ENCODE measurements at places on chromosomes 2 and 18.
A peak's percentile ranks its signal among the peaks of the same experiment; 100 is the strongest.

GRCh38 chr2:227877421-227878310 lies 6.2 kb downstream of the DAW1 start:
- DNase-seq: no peak

DNA sequence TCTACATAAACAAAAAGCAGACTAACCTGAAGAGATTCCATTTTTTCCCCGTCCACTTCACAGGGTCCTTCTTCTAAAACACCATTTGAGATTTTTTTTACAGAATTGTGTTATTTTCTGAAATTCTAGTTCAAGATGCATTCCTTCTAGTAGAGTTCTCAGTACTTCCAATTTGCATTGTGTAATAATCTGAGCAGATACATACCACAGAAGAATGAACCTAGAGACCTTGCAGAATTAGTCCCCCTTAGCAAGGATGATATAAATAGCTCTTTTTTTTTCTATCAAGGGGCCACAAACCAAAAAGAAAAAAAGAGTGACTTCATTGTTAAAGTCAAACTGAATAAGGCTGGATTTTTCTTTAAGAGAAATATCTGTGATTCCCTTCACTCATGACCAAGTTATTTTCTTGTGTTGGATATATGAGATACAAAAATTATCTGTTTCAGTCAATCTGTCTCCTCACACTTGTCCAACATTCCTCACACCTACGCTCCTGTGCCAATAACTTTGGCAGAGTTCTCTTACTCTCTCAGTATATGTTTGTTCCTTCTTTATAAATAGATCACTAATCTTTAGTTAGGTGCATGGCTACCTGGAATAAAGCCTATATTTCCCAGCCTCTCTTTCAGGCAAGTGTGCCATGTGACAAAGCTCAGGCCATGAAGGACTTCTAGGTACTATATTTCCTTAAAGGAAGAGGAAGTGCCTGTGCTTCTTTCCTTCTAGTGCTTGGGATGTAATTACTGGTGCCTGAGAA lies 183.5 kb downstream of the ZNF385B start:
- DNase-seq: no peak

- no peak for DNase-seq
Measured at GRCh38 chr2:46615986-46616485, 136.7 kb downstream of the TMEM247 start.

DNA sequence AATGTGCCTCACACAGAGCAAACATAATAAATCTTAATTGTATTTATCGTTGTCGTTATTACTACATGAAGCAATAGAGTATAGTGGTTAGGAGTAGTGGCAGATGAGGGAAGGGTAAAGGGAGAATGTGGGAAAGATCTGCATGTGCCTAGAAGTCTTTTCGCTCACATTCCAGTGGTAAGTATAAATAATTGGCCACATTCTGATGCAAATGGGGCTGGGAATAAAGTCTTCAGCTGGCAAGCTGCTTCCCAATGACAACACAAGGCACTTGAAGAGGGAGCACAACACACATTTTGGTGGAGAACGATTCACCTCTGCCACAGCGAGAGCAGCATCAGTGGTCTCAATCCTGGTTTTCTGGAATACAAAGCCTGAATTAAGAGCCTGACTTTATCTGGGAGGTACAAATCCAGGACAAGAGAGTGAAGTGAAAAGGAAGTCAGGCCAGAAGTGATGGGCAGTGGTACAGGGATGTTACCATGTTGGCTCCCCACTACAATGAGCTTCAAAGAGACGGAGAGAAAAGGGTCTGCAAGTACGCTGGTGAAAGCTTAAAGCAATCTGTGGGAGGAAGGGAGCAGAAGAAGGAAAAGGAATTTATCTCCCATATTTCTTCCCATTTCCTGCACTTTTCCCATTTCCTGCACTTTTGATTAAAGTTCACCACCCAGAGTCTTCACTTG lies 112.3 kb downstream of the ARHGAP15 start:
- peak; percentile 15 for DNase-seq

- DNase-seq: no peak
Measured at GRCh38 chr2:23411752-23412431, 26.9 kb downstream of the KLHL29 start.

- DNase-seq: no peak
Measured at GRCh38 chr2:240289701-240290431, 145.6 kb upstream of the GPC1 start.

DNA sequence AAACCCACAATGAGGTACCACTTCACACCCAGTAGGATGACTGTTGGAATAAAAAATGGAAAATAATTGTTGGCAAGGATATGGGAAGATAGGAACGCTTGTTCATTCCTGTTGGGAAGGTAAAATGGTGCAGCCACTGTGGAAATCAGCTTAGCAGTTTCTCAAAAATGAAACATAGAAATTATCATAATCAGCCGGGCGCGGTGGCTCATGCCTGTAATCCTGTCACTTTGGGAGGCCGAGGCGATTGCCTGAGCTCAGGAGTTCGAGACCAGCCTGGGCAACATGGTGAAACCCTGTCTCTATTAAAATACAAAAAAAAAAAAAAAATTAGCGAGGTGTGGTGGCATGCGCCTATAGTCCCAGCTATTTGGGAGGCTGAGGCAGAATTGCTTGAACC lies 23.4 kb downstream of the AMER3 start:
- no peak for DNase-seq

DNA sequence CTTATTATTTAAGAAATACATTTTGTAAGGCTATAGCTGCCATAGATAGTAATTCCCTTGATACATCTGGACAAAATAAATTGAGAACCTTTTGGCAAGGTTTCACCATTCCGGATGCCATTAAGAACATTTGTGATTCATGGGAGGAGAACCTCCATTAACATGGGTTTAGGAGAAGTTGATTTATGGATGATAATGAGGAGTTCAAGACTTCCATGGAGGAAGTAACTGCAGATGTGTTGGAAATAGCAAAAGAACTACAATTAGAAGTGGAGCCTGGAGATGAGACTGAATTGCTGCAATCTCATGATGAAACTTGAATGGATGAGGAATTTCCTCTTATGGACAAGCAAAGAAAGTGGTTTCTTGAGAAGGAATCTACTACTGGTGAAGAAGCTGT lies 17.3 kb downstream of the PHLPP1 start:
- no peak for DNase-seq

DNA sequence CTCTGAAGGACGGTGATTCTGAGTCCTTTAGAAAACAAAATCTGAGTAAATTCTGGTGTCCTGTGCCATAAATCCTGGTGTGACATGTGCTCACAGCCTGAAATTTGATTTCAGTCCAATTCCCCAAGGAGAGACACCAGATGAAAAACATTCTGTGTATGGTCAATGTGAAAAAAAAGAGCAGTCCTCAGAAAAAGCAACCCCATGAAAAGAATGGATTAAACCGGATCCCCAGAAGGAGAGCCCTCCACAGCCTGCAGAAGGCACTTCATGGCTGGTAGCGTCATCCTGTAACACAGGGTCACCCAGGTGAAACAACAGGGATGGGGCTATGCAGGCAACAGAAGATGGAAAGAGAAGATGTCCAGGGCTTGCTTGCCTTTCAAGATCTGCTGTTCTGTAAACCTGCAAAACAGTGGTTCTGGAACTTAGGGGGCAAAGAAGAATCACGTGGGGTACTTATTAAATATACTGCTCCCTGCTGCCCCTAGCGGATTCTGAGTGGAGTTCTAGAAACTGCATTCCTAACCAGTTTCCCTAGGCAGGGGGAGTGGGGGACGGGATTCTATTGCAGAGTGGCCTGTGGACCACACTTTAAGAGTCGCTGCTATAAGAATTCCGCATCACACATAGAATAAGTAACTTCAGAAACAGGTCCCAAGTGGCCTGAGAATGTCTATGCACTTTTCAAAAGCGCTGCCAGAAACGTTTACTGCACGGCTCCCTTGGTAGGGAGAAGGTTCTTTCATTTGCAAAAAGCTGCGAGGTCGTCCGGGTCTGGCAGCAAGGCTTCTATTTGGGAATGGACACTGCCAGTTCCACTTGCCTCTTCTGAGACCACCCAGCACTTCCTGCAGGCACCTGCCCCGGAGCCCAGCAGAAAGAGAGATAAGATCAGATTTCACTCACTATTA lies 118.9 kb upstream of the ARL5A start:
- peak; percentile 62 for DNase-seq

GRCh38 chr18:26440644-26441043 lies 107.7 kb downstream of the KCTD1 start:
- DNase-seq: no peak

DNA sequence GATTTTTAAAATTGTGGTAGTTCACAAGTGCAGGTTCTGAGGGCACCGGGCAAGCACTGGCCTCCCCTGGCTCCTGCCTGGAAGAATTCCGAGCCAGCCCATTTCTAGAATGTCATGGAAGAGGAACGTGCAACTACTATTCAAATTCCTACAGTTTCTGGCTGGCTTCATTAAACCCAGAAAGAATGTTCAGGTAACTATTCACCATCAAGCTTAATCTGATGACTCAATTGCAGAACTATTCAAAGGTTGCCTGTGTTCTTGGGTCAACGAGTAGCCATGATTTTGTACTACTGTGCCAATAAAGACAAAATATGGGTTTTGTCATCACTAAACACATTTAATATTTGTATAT lies 14.3 kb upstream of the MFF start:
- DNase-seq: no peak

DNA sequence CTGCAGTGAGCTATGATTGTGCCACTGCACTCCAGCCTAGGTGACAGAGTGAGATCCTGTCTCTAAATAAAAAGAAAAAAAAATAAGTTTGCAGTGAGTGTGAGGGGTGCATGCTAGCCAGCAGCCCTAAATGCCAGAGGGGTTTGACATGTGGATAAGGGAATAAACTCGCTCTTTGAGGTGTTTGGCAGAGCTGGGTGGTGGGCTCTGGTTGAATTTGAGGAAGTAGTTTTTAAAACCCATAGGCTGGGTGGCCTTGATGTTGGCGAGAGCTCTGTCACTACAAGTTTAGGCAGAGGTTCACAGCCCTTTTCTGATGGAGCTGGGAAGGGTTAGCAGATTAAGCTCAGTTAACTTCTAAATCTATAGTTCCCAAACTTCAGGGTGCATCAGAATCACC lies 3.1 kb downstream of the ANXA4 start:
- no peak for DNase-seq

All from WTC11 (cell line).